ENCODE measurements at places on chromosomes 5 and 9.

DNA sequence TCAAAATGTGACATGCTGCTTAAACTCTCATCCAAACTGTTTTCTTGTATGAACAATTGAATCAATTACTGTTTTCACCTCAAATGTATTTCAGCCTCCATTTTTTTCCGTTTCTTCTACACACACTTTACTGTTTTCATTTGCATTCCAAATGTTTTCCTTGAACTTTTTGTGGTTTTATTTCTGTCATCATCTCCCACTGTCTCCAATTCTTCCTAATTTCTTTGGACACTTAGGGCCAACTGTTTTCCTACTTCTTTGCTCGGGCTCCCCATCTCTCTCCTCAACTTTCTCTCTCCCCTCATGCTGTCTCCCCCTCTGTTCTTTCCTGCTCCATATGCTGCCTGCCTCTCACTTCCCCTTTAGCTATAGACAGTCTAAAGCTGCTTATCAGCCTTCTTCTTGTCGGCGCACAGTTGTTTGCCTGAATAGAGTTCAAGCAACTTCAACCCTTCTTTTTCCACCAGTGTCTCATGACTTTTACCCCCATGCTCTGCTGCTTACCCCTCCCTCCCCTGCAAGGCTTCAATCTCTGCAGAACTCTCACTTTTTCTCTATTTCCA is 443.4 kb downstream of the DTWD2 start:
- no peak for DNase-seq

DNA sequence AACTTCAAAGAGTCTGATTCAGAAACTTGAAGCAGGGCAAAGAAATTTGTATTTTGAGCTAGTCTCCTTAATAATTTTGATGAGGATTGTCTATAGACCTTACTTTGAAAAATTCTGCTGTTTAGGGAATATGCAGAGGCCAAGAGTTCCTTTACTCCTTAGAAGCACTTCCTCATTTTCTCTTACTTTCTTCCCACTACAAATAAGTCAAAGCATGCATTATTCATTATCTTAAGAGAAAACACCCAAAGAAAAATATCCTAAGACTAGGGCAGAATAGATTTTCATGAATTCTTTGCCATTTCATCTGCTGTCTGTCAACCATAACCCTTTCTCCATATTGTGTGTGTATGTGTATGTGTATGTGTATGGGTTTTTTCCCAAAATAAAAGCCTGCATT is 307.9 kb downstream of the KCTD16 start:
- no peak for DNase-seq

- DNase-seq = no peak
Observed at GRCh38 chr5:172437445-172438318, 16.6 kb downstream of the SH3PXD2B start.

DNA sequence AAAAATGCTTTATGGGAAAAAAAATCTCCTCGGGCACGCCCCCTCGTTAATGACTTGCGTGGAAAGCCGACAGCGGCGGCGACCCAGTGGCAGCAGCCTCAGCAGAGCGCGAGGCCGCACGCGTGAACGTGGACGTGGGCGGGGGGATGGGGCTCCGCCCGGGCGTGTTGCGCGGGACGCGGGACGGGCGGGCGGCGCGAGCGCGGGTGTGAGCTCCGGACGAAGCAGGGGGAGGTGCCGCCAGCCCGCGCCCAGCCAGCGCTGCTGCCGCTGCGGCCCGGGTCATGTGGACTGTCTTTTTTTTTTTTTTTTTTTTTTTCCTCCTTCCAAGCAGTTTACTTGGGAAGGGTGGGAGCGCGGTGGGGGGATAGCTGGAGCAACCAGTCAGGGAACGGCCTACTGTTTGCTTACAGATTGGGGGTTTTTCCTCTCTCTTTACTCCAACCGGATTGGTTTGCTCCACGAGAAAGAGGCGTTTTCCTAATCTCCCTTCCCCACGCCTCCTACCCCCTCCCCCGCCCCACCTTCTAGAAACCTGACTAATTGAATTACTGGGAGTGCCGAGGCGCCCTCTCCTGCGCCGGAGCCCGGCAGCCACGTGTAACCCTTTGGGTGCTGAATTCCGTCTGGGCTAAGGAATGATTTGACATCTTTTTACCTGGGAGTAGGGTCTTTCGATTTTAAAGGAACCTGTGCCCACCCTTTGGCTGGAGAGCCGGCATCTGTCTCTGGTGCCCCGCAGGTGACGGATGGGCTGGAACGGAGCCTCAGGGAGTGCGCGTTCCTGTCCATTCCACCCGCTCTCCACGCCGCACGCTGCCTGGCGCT is 1.7 kb upstream of the EFNA5 start:
- DNase-seq = peak; percentile 62

DNA sequence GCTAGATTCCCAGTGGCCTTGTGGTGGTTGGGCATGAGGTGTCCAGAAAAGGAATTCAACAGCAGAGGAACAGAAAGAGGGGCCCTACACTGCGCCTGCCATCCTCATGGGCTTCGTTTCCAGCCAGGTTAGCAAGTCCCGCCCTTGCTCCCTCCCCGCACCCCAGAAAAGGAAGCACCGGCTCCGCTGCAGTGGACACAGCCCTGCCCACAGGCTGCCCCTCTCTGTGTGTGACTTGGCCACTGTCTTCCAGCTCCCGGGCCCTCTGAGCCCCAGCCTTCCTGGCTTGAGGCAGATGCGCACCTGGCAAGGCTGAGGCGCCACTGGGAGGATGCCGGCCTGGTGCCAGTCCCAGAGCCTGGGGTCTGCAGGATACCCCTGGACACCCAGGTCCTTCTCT is 305.0 kb upstream of the IRX4 start:
- no peak for DNase-seq

DNA sequence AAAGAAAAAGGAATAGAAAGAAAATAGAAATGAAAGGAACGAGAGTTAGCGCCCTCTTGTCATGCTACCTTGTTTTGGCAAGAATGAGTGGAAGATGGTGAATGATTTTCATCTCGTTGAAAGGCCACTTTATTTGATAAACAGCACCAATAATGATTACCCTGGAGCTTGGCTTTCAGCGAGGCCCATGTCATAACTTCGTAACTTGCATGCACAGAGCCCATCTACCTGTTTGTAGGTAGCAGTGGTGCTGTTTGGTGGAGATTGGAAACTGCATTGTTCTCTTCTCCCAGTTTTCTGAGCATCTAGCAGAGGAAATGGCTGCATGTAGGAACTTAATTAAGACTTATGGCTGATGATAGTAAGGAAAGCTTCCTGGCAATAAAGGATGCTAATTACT is 59.3 kb downstream of the NPR3 start:
- no peak for DNase-seq

- DNase-seq = no peak
Observed at GRCh38 chr5:34742061-34742460, 85.9 kb downstream of the RAI14 start.

DNA sequence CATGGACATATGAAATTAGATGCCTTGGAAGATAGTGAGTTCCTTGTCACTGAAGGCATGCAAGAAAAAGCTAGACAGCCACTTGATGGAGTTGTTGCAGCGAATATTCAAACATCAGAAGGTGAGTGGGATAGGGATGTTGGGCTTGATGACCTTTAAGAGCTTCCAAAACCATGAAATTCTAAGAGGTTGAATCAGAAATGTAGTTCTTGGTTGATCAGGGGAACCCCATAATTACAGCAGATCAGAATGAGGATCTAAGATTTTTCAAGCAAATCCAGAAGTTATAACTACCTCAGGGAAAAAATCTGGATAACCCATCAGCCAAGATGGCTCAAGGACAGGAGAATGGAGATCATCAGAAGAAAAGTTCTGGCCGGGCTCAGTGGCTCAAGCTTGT is 244.3 kb upstream of the NR4A3 start:
- no peak for DNase-seq

DNA sequence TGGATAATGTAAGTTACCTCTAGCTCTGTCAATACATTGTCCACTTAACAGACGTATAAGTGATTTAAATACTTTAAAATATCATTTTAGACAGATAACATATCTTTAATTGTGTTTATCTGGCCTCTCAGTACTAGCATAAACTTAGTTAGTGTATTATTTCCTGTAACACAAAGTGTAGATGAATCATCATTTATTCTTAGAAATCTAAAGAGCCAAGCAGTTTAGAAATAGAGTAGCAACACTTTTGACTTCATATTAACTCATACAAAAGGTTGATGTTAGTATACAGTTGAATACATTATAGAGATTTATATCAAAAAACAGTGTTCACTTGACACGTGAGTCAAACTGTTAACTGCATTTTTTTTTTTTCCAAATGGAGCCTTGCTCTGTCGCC is 18.0 kb downstream of the NCBP1 start:
- DNase-seq = no peak

GRCh38 chr9:137280474-137281344 is 3.2 kb downstream of the TOR4A start:
- no peak for DNase-seq

GRCh38 chr5:51203598-51203997 is 179.7 kb upstream of the ISL1 start:
- DNase-seq = no peak

GRCh38 chr9:109156708-109157107 is 10.3 kb downstream of the FRRS1L start:
- no peak for DNase-seq

- DNase-seq = peak; percentile 88
Observed at GRCh38 chr5:95817430-95817829, 5.1 kb downstream of the GLRX start.

GRCh38 chr9:114805670-114806525 is at the start of gene TNFSF15:
TNFSF15 (minus strand) TSS chr9:114806039; CDS start chr9:114806012, 27 bp downstream.
- DNase-seq = no peak

DNA sequence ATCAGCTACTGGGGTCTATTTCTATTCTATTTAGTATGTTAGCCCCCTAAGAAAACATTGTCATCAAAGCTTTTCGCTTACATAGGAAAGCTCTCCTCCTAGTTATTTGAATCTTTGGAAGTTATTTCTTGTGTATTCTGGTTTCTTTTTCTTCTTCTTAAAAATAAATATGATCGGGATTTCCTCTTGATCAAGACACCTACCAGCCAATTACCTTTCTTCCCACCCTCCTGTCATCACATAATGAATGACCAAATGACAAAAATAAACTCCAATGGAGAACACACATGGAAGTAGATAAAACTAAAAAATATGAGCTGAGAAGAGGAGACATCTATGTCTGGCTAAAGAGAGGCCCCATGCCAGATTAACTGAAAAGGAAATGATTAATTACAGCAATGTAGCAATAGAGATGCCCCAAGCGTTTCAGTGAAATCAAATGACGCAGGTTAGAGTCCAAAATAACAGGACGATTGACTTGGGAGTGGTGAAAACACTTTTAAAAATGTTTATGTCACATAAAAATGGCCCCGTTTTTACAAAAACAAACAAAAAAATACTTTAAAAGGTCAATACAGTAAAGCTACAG is 59.5 kb upstream of the PCSK1 start:
- DNase-seq = peak; percentile 27

DNA sequence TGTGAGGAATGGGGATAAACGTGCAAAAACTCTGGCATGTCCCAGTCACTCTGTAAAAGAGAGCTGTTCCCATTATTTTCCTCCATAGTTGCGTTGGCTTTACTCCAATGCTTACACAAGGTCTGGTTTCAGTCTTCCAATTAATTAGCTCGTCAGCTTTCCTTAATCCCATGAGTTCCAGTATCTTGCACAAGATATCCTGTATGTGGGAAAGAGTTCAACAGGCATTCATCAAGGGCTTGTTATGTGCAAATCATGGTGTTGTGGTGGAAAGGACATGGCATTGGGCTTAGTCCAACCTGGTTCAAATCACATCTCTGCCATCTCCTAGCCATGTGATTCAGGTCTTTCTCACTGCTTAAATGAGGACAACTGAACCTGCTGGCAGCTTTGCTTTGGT is 77.5 kb upstream of the PANK3 start:
- no peak for DNase-seq

DNA sequence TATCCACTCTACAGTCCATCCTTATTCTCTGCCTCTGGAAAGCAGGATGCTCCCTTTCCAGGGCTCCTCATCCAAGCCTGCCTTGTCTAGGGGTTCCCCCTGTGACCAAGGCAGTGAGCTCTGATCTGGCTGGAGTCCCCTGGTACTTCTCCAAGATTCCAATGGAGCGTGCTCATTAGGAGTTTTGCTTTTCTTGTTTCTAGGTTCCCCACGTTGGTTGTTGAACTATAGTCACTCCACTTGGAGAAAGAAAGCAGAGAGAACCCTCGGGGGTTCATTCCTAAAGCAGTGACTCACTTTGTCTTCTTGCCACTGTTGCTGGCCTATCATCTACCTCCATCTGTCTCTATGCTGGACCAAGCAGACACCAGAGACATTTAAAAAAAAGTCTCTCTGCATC is 192.6 kb downstream of the TLE4 start:
- DNase-seq = peak; percentile 69

GRCh38 chr9:84597131-84597530 is 72.4 kb upstream of the NTRK2 start:
- no peak for DNase-seq

- peak; percentile 65 for DNase-seq
Observed at GRCh38 chr9:130936285-130937117, 2.5 kb downstream of the FIBCD1 start.

GRCh38 chr5:83036991-83037575 is 40.1 kb downstream of the TMEM167A start:
- DNase-seq = no peak
